ENCODE measurements at places on chromosomes 5 and 9.

DNA sequence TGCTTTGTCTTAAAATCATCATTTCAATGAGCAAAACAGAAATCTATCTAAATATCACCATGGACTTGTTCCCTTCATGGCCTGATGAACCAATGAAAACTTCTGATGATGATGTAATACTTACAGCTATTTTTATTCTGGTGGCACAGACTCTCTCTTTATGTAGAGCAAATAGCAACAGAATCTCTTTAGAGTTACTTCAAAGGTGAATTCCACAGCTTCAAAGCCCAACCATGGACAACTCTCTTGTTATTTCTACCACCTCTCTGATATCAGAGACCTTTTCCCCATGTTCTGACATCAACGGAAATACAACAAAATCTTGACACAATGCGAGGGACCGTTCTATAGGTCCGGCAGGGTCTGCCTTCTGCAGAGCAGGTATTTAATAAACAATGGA is 70.1 kb downstream of the RETREG1 start:
- no peak for DNase-seq

- DNase-seq: no peak
Measured at GRCh38 chr9:125444956-125445506, 183.4 kb downstream of the GAPVD1 start.

DNA sequence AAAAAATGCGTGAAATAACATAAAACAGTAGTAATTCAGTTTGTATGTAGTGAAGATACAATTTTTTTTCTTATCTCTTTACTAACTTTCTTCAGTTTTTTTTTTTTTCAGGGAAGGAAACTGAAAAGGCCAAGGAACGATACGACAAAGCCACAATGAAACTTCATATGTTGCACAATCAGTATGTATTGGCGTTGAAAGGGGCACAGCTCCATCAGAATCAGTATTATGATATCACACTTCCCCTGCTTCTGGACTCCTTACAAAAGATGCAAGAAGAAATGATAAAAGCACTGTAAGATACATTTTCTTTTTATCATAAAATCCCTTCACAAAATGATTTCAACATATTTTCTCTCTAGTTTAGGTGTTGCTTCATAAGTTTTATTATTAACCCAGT is 120.0 kb downstream of the FER start:
- DNase-seq: no peak

GRCh38 chr5:59264013-59264412 is 629.5 kb downstream of the PDE4D start:
- no peak for DNase-seq

DNA sequence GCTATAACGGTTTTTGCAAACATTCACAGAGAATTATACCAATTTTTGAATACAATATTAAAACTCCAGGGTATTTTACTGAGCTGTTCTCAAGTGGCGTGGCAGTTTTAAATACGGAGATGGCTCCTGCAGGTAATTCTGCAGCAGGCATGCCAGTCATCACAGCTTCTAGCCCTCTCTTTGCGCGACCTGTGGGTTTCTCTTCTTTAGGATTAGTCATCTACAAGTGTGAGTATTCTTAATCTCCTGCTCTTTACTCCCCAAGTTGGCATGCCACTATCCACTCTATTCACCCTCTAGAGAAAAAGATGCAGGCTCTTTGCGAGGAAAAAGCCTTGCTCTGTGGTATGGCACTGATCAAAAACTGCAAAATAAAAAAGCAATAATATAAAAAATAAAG is 43.9 kb downstream of the ANKRD31 start:
- DNase-seq: no peak

DNA sequence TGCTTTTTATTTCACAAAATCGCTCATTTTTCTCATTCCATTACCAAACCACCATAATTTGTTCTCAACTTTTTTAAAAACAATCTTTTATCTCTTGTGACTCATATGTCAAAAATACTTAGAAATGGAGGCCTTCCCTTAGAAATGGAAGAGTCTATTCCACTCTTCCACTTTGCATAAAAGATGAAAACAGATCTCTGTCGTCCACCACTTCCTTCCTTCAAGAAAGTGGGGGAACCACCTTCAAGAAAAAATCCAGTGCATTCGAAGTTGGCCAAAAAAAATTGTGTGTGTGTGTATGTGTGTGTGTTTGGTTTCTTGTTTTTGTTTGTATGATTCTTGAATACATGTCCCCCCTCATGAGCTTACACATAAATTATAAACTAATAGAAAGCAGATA is 628.8 kb upstream of the DMAC1 start:
- no peak for DNase-seq

GRCh38 chr5:98810206-98810605 is 36.7 kb downstream of the RGMB start:
- no peak for DNase-seq

- no peak for DNase-seq
Measured at GRCh38 chr9:88064554-88064953, 73.7 kb downstream of the SPATA31C2 start.

GRCh38 chr9:92444841-92445240 is 20.6 kb upstream of the OMD start:
- DNase-seq: no peak

DNA sequence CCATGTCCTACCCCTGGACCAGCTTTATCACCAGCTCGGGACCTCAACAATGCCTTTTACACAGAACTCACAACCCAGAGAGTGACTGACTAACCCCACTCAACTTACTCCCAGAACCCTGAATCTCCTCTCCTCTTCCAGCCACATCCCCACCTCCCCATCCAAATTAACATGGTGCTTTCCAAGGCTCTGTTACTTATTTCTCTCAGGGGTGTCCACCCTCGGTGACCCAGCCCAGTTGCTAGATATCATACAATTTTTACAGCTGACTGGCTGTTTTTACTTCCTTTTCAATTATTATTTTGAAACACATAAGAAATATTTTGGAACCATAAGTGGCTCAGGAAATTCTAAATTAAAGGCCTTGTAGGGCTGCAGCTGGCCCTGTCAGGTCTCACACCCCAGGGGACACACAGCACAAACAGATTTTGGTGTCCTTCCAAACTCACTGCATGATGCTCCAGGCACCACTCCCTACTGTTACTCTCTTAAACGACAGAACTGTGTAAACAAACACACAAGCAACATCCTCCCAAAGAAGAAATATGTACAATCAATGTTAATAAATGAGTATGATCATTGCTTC is 180.6 kb downstream of the ADAMTS12 start:
- no peak for DNase-seq

GRCh38 chr5:126976520-126977172 is 53.7 kb downstream of the MARCHF3 start:
- DNase-seq: no peak

DNA sequence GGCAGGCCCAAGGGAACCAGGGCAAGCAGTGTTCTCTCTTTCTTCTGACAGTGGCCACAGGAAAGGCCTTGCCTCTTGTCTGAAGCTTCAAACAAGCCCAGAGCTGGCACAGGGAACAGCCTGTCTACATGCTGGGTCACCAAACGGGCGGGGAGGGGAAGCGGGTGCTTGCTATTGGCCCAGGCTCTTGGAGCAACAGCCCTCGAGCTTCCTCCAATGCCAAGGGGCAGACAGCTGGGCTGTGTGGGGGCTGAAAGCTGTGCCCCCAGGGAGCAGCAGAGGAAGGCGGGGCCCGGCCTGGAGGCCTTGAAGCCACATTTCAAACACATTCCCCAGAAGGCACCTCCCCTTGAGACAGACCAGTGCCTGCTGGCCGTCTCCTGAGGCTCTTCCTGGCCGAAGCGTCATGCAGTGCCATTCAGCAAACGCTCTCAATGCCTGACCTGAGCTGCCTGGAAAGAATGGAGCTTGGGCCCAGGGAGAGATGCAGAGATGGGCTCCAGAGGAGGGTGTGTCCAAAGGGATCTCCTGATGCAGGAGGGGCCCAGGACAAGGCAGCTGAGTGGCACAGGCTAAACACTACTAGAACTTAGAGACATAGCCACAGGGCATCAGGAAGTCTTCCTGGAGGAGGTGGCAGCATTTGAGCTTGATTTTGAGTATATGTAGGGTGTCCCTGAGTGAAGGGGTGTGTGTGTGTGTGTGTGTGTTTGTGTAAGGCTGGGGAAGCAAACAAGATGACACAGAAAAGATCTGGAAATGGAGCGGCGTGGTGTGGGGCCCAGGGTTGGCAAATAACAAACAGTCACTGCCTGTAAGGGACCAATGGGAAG is 2.5 kb downstream of the FIBCD1 start:
- no peak for DNase-seq

Measured in LoVo (cell line).